ENCODE measurements at places on chromosomes 11 and 22. TPM values are rescaled to one million over a fixed set of nuclear protein-coding genes. Genes with fewer than 3 reads are reported as not detected.
A peak's percentile ranks its signal among the peaks of the same experiment; 100 is the strongest.

The SLC6A5 gene
- total RNA-seq = not detected

DNA sequence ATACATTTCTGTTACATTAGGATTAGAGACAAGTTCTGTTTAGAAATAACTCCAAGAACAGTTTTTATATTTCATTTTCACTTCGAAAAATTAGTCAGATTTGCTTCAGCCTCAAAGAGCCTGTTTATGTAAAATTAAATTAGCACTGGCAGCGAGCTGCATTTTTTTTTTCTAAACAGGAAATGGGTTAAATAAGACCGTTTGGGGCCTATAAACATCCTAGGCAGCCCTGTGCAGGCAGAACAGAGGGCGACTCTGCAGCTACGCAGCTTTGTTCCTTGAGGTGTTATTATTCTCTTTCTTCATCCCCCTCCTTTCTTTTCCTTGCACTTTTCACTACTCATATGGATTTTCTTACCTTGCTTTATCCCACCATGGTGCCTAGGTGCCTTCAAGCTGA lies 48.7 kb downstream of the CWC15 start:
- peak; percentile 48 for DNase-seq

- no peak for DNase-seq
These were observed 52.4 kb downstream of the CD82 start for GRCh38 chr11:44617671-44618461.

DNA sequence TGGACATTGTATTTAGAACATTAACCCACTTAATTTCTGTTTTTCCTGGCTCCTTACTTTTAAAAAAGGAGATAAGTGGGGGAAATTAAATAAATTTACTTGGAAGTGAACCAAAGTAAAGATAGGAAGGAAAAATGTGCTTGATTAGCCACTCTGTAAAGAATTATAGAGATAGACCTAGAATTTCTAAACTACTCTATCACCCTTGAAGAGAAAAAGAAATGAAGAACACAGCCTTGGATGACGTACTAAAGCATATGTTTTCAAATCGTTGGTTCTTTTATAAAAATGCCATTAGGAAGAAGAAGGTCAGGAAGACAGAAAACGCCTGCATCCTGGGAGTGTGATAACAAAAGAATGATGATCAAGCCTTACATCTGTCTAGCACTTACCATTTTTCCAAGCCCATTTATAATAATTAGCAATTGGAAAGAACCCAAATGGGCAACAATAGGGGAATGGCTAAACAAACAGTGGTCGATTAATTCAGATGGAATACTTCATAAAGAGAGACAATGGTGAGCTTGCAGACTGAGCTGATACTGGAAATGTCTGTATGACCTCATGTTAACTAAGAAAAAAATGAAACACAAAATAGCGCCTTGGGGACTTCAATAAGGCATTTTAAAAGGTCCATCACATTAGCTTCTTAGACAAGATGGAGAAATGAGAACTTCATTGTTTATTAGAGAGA lies 81.0 kb upstream of the LRRC55 start:
- no peak for DNase-seq

DNA sequence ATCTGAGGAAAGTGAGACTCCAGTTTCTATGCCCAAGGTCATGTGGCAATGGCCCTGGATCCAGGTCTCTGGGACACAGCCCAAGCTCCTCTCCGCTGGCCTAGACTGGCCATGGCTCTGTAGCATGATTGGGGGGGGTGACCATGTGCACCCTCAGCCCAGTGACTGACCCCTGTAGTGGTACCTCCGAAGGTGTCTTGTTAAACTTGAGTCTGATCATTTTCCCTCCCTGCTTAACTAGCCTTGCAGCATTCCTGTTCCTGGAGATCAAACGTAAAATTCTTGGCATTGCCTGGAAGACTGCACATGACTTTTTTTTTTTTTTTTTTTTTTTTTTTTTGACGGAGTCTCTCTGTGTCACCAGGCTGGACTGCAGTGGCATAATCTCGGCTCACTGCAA lies 1116.0 kb downstream of the TBC1D22A start:
- DNase-seq = no peak

GRCh38 chr22:36638747-36639146 lies 64.8 kb downstream of the CACNG2 start:
- no peak for DNase-seq

- DNase-seq = no peak
These were observed 4.7 kb upstream of the RAD9A start for GRCh38 chr11:67387069-67387468.

GRCh38 chr11:26823963-26824362 lies 102.1 kb upstream of the SLC5A12 start:
- no peak for DNase-seq

GRCh38 chr11:104464691-104465090 lies 300.7 kb upstream of the PDGFD start:
- no peak for DNase-seq
